ENCODE measurements at places on chromosomes 4 and X.

GRCh38 chr4:149980121-149980682, 98.0 kb upstream of the DCLK2 start:
- no peak for DNase-seq

GRCh38 chr4:174387721-174388120, 104.0 kb downstream of the CEP44 start:
- no peak for DNase-seq

DNA sequence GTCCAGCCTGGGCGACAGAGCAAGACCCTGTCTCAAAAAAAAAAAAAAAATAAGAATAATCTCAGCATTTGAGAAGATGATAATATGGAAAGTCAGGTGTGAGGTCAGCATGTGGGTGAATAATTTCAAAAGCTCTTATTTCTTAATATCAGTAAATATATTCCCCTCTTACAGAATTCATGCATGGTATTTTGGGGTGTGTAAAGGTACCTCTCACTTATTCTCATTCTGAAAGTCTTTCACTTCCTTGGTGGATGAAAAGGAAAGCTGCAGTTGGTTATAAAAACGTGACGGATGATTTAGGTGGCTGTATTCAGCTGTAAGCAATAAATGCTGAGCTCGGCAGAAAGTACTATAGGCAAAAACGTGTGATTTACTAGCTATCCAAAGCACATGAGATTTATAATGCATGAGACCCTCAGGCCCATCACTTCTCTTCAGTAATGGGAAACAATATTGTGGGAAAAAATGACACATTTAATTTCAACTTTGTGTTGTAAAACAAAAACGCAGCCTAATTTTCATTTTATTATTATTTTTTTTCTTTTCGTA, 353.2 kb upstream of the MAGEB2 start:
- no peak for DNase-seq

DNA sequence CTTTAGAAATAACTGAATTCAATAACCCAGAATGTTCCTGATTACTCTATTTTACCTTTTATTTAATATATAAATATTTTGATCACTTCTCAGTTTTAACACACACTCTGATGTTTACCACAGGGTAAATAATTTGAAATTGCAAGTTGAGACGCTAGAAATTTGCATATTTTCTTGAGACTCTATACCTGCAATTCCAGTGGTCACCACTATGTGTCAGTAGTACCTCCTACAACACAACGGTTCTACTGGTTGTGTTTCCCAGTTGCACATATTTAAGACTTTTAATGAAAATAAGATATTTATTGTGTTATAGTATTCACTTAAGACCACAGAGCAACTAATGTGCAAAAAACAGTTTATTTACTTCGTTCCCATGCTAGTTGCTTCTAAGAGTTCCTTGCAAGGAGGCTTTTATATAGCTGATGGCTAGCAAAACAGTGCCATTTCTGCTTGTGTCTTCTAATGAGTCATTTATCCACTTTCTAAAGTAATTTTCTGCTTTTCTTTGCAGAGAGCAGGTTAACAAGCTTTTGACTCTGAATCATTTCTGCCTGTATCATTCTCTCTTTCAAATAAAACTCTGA, 98.9 kb upstream of the PDLIM3 start:
- no peak for DNase-seq

All from stimulated activated CD8-positive, alpha-beta memory T cell treated with anti-CD3 and anti-CD28 coated beads, Interleukin-4, amount 100 ng/mL, for 4 hours (primary cell).